ENCODE measurements at places on chromosomes 3 and 15.

DNA sequence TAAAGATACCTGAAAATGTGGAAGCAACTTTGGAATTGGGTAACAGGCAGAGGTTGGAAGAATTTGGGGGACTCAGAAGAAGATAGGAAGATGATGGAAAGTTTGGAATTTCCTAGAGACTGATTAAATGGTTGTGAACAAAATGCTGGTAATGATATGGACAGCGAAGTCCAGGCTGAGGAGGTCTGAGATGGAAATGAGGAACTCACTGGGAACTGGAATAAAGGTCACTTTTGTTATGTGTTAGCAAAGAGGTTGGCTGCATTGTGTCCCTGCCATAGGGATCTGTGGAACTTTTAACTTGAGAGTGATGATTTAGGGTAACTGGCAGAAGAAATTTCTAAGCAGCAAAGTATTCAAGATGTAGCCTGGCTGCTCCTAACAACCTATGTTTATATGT, 13.0 kb downstream of the MITF start:
- no peak for DNase-seq

GRCh38 chr15:78810003-78810361, 1.3 kb downstream of the ADAMTS7 start:
- no peak for DNase-seq

DNA sequence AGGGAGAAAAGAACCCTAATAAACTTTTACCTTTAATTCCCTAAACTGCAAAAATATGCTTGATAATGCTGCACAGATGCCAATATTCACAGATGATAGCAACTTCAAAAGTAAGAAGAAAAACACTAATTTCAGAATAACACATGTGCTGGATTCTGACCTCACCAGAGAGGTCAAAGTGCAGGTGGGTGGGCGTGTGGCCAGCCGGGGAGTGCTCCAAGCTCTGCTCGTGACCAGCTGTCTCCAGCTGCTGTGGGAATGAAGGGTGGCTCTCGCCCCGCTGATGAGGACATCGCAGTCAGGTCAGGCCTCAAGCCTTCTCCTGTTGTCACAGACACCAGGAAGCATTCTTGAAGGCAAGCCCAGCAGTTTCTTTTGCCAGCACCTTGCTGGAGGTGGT, 57.1 kb downstream of the ADAMTS17 start:
- no peak for DNase-seq

GRCh38 chr3:125398952-125399351, 23.8 kb upstream of the ZNF148 start:
- DNase-seq, result no peak

- DNase-seq, result peak; percentile 60
Observed at GRCh38 chr3:167406876-167407492, 26.9 kb upstream of the ZBBX start.

- DNase-seq, result no peak
Observed at GRCh38 chr3:66353530-66353929, 132.7 kb downstream of the SLC25A26 start.

GRCh38 chr3:174973465-174973864, 114.3 kb downstream of the NAALADL2 start:
- DNase-seq, result no peak

DNA sequence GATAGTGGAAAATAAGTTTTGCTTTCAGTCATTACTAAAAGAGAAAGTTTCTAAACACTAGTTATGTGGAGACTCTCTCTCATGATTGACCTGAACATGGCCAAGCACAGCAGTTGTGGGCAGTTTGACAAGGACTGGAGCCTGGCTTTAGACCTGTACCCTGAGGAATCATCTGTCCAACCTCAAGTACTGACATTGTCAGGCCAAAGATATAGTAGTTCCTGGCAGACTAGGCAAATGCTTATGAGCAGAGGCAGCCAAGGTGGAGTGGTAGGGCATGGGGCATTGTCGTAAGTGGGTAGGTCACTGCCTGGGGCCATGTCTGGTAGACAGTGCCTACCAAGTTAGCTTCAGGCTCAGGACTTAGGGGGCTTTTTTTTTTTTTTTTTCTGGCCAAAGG, 20.9 kb downstream of the PLAAT1 start:
- DNase-seq, result no peak

- DNase-seq, result no peak
Observed at GRCh38 chr15:27670486-27671209, 428.5 kb downstream of the OCA2 start.

DNA sequence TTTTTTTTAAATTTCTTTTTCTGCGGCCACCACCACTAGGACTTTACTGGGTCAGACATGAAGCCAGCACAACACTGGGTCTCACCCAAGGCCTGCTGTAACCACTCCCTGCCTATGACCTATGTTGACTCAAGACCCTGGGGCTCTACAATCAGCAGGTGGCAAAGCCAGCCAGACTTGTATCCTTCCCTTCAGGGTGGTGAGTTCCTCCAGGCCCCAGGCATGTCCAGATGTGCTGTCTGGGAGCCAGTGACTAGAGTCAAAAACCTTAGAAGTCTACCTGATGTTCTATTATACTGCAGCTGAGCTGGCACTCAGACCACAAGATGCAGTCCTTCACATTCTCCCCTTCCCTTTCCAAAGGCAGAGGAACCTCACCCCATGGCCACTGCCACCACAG, 31.6 kb upstream of the CLDN18 start:
- DNase-seq, result no peak

DNA sequence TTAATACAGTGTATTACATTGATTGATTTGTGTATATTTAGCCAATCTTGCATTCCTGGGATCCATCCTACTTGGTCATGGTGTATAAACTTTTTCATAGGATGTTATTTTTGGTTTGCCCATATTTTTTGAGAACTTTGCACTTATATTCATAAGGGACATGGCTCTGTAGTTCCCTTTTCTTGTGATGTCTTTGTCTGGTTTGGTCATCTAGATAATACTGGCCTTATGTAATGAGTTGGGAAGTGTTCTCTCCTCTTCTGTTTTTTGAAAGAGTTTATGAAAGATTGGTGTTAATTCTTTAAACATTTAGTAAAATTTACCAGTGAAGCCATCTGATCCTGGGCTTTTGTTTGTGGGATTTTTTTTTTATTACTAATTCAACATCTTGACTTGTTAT, 9.6 kb downstream of the CHST13 start:
- no peak for DNase-seq

GRCh38 chr3:55711646-55712045, 224.5 kb upstream of the WNT5A start:
- DNase-seq, result no peak

- DNase-seq, result peak; percentile 36
Observed at GRCh38 chr15:84702961-84703482, 12.9 kb downstream of the SEC11A start.

GRCh38 chr3:15819576-15819975, 21.8 kb upstream of the ANKRD28 start:
- DNase-seq, result no peak

- no peak for DNase-seq
Observed at GRCh38 chr3:168570404-168571155, 474.9 kb upstream of the GOLIM4 start.

GRCh38 chr3:189914799-189915198, 205.9 kb downstream of the P3H2 start:
- no peak for DNase-seq

DNA sequence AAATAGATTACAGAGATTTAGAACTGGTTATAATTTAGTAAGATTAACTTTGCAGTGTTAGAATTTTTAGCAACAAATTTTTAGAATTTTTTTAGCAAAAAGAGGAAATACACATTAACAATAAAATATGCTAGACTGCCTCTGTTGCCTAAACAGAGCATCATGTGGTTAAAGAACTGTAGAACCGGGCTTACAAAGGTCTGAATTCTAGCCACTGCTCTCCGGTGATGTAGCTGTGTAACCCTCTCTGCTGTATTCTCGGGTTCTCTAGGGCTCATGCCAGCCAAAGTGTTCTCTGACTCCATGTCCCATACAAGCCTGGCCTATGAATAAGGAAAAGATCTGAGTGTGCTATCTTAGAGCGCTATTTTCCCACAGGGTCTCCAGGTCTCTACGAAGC, 2.9 kb upstream of the P2RY12 start:
- DNase-seq, result no peak

Data from posterior cingulate gyrus (tissue), 11 donors.